ENCODE measurements at places on chromosomes 12 and 14. TPM values are rescaled to one million over a fixed set of nuclear protein-coding genes. Genes with fewer than 3 reads are reported as not detected.

GRCh38 chr14:24068711-24069410, 2.5 kb upstream of the CPNE6 start:
- H3K4me3 ChIP-seq, result no peak overlapping the region
- H3K27me3 ChIP-seq, result peaks cover 66% of the 10 kb centered on the region
- H3K27ac ChIP-seq, result no peak overlapping the region
- no peak for DNase-seq

PLEKHG7 gene
- total RNA-seq, result under 0.01 TPM

DNA sequence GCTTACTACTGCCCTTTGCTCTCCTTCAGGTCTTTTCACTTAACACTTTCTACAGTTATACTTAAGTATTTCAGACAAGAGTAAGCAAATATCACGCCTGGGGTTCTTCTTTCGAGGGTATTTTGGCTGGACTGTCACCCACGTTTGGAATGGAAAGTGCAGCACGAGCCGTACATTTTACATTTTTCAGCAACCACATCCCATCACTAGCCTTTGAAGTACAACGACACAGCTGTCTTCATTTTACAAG, 349 bp upstream of the FAM177A1 start:
- H3K36me3 ChIP-seq, result peaks cover 3% of the 10 kb centered on the region
- no peak for DNase-seq
- peak overlapping the region; percentile 95 for H3K27ac ChIP-seq
- H3K27me3 ChIP-seq, result no peaks in the 10 kb centered on the region

CLEC1A gene
- not detected for total RNA-seq

GRCh38 chr12:116427200-116427930, 131.8 kb upstream of the MAP1LC3B2 start:
- H3K27me3 ChIP-seq, result no peaks in the 10 kb centered on the region
- H3K36me3 ChIP-seq, result no peaks in the 10 kb centered on the region

- peaks cover 17% of the 10 kb centered on the region for H3K27me3 ChIP-seq
- H3K36me3 ChIP-seq, result no peaks in the 10 kb centered on the region
- peaks cover 2% of the 10 kb centered on the region for H3K4me1 ChIP-seq
- H3K27ac ChIP-seq, result no peak overlapping the region
Measured at GRCh38 chr14:99388286-99388685, 92.4 kb downstream of the SETD3 start.

DNA sequence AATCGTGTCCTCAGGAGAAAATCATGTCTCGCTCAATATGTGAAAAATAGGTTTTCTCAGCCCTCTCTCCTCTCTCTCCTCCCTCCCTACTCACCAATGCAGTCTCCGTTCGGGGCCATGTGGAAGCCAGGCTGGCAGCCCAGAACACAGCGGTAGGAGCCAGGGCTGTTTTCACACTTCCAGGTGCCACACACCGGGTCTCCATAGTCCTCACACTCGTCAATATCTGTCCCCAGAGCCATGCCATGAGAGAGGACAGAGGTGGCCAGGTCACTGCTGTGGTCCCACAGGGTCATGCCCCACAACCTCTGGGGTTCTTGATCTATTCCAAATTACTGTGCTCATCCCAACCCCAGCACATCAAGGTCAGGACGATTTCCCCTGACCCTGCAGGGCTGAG, 13.5 kb downstream of the ISCA2 start:
- H3K4me1 ChIP-seq, result peaks cover 10% of the 10 kb centered on the region

GRCh38 chr12:8692573-8692972, 5.2 kb upstream of the RIMKLB start:
- no peaks in the 10 kb centered on the region for H3K27me3 ChIP-seq
- H3K4me1 ChIP-seq, result no peaks in the 10 kb centered on the region
- H3K27ac ChIP-seq, result no peak overlapping the region

FGF23 gene
- total RNA-seq, result not detected

- no peak overlapping the region for H3K27ac ChIP-seq
- no peak overlapping the region for H3K4me3 ChIP-seq
- no peaks in the 10 kb centered on the region for H3K27me3 ChIP-seq
Measured at GRCh38 chr12:110869026-110869425, 22.2 kb downstream of the CCDC63 start.

DNA sequence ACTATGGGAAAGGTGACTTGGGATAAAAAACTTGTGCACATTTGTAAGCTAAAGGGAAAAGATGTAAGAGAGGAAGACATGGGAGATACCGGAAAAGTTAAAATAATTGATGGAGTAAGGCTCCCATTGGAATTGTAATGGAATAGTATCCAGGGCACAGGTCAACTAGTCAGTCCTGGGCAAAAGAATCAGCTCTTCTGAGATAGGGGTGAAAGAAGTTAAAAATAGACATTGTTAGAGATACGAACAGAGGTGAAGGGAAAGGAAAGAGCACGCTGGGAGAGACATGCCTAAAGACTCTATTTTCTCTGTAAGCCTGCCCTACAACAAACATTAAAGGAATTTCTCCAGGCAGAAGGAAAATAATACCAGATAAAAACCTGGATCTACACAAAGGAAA, 101.6 kb downstream of the SLC41A2 start:
- no peak for DNase-seq
- H3K27ac ChIP-seq, result no peak overlapping the region
- H3K36me3 ChIP-seq, result no peaks in the 10 kb centered on the region
- H3K4me1 ChIP-seq, result peaks cover 2% of the 10 kb centered on the region

- no peak overlapping the region for H3K4me3 ChIP-seq
- no peaks in the 10 kb centered on the region for H3K36me3 ChIP-seq
- H3K27me3 ChIP-seq, result no peaks in the 10 kb centered on the region
- no peak overlapping the region for H3K27ac ChIP-seq
- no peak for DNase-seq
- peaks cover 15% of the 10 kb centered on the region for H3K4me1 ChIP-seq
Measured at GRCh38 chr14:49957089-49957852, 64.4 kb downstream of the ARF6 start.

GRCh38 chr12:12185414-12185813, 81.4 kb downstream of the LRP6 start:
- no peak overlapping the region for H3K27ac ChIP-seq
- peaks cover 8% of the 10 kb centered on the region for H3K36me3 ChIP-seq
- H3K4me3 ChIP-seq, result no peak overlapping the region
- H3K4me1 ChIP-seq, result peaks cover 9% of the 10 kb centered on the region
- H3K27me3 ChIP-seq, result no peaks in the 10 kb centered on the region
- peak; percentile 20 for DNase-seq

DNA sequence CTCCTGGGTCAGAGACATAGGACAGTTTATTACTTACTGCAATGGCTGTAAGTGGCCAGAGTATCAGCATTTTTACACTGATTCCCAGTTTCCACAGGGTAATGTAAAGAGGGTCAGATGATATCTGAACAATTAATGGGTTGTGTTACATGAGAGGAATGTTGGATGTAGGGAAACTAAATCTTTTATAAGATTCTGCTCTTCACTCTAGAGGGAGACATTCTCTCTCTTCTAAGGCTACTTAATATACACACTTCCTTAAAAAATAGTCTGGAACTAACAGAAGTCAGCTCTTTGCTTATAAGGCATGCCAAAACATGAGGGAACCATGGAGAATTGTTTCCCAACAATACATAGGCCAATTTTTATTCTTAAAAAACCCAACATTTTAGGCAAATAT, 389.8 kb downstream of the ETNK1 start:
- no peaks in the 10 kb centered on the region for H3K36me3 ChIP-seq
- DNase-seq, result no peak

- peaks cover 12% of the 10 kb centered on the region for H3K4me1 ChIP-seq
- H3K4me3 ChIP-seq, result no peak overlapping the region
- H3K27ac ChIP-seq, result no peak overlapping the region
- DNase-seq, result peak; percentile 12
- H3K36me3 ChIP-seq, result peaks cover 2% of the 10 kb centered on the region
- H3K27me3 ChIP-seq, result no peaks in the 10 kb centered on the region
Measured at GRCh38 chr12:12511021-12511783, 51.5 kb downstream of the DUSP16 start.

DNA sequence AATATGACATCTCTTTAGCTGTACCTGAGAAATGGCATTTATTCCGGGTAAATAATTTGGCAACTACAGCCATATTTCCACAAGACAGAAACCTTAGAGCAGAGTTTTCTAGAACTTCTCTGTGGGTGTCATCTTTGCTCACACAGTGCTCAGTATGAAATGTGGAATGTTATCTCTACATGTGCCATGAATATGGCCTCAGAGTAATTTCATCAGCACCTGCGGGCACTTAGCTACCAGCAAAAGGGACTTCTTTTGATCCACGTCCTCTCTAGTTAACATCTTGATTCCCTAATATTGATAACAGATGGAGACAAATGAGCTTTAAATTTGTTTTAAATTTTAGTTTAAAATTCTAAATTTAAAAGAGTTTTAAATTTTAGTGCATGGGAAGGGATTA, 2.9 kb upstream of the ATG14 start:
- H3K4me3 ChIP-seq, result no peak overlapping the region
- no peaks in the 10 kb centered on the region for H3K36me3 ChIP-seq
- DNase-seq, result no peak
- H3K27me3 ChIP-seq, result peaks cover 1% of the 10 kb centered on the region
- peaks cover 2% of the 10 kb centered on the region for H3K4me1 ChIP-seq

TMTC1 gene
- 31.9 TPM for total RNA-seq

GEMIN2 gene
- 10.6 TPM for total RNA-seq

KCNA1 gene
- not detected for total RNA-seq

DNA sequence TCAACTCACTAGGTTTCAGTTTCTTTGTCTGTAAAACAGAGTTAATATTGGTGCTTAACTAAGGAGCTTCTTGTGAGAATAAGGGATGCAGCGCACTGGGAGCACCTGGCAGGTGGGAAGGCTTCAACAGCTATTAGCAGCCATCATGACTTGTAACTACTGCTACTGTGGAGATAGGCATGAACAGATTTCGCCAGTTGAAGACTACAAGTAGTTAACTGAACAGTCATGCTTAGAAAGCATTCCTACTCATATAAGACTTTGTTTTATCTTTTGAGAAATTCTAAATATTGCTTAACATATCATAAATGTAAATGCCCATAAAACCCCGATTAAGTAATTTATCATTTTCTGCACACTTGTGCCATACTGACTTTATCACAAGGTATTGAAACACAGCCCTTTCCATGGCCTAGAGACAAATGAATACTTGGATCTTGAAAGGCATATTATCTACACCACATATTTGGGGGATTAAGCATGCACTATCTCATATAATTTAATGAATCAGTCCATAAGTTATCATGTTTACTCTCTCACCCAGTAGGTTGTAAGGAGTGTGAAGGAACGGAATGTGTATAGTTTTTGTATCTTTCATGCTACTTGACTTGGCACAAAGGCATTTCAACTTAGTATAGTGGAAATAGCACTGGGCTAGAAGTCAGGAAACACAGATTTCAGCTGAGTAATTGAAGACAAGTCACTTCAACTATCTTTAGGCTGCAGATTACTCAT, 16.1 kb downstream of the NTN4 start:
- H3K4me3 ChIP-seq, result no peak overlapping the region
- H3K27me3 ChIP-seq, result no peaks in the 10 kb centered on the region
- peaks cover 10% of the 10 kb centered on the region for H3K36me3 ChIP-seq
- H3K27ac ChIP-seq, result no peak overlapping the region
- peaks cover 5% of the 10 kb centered on the region for H3K4me1 ChIP-seq
- DNase-seq, result peak; percentile 79

DNA sequence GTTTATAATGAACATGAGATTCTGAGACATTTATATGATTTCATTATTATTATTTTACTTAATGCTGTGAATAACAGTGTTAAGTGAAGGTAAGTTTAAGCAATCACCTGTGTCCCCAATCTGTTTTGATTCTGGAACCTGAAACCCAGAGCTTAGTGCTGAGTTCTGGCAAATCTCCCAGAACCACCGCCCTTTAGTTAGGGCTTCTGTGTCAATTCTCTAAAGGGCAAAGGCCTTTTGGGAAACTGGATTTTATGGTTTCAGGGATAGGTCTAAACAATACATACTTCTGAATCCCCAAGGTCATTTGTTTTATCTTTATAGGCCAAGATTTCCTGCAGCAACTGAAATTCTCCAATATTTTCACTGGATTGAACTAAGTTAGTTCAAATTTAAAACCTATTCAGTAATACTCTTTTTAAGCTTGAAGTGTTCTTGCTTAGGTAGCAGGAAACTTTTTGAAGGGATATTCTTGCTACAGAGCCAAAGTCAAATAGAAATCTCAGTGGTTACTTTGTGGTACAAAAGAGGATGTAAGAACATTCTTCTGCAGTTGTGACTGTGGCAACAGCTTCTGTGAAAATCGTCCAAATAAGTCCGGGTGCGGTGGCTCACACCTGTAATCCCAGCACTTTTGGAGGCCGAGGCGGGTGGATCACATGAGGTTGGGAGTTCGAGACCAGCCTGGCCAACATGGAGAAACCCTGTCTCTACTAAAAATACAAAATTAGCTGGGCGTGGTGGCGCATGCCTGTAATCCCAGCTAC, 10.0 kb upstream of the PKP2 start:
- H3K4me3 ChIP-seq, result no peak overlapping the region
- H3K27ac ChIP-seq, result no peak overlapping the region
- DNase-seq, result no peak

GRCh38 chr12:129589503-129589902, 314.3 kb downstream of the TMEM132D start:
- H3K36me3 ChIP-seq, result no peaks in the 10 kb centered on the region
- no peaks in the 10 kb centered on the region for H3K4me1 ChIP-seq
- DNase-seq, result no peak
- no peak overlapping the region for H3K4me3 ChIP-seq
- H3K27ac ChIP-seq, result no peak overlapping the region

A2M gene
- 0.56 TPM for total RNA-seq

DNA sequence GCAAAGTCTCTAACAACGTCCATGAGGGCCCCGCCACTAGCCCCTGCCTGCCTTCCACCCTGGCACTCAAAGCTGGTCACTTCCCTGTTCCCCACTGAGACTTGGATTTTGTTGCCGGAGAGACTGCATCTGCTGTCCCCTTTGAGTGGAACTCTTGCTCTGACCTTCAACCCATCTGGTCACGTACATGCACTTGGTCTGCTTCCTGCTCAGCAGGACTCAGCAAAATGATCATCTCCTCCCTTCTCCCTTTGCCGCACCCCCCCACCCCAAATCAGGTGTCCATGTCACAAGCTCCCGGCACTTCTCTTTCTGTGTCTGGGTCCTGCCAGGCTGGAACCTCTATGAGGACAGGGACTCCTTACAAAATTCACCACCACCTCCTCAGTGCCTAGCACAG, 180.9 kb downstream of the CHST11 start:
- no peak for DNase-seq
- no peaks in the 10 kb centered on the region for H3K36me3 ChIP-seq
- no peaks in the 10 kb centered on the region for H3K4me1 ChIP-seq
- H3K4me3 ChIP-seq, result no peak overlapping the region
- H3K27me3 ChIP-seq, result peaks cover 12% of the 10 kb centered on the region

- H3K27me3 ChIP-seq, result no peaks in the 10 kb centered on the region
- no peak overlapping the region for H3K4me3 ChIP-seq
- DNase-seq, result peak; percentile 90
- H3K36me3 ChIP-seq, result no peaks in the 10 kb centered on the region
Measured at GRCh38 chr12:1457901-1458300, 136.5 kb downstream of the FBXL14 start.

METTL1 gene
- total RNA-seq, result 10.8 TPM

DNA sequence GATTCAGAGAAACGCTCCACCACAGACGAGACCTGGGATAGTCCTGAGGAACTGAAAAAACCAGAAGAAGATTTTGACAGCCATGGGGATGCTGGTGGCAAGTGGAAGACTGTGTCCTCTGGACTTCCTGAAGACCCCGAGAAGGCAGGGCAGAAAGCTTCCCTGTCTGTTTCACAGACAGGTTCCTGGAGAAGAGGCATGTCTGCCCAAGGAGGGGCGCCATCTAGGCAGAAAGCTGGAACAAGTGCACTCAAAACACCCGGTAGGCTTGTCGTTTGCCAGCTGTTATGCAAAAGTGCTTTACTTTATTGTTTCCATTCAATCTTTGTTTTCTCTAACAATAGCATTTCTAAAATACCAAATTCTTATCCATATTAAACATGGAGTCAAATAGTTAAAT, 287.3 kb downstream of the NAV3 start:
- H3K27me3 ChIP-seq, result no peaks in the 10 kb centered on the region
- H3K27ac ChIP-seq, result no peak overlapping the region
- H3K4me1 ChIP-seq, result no peaks in the 10 kb centered on the region
- no peak overlapping the region for H3K4me3 ChIP-seq
- no peak for DNase-seq
- peaks cover 9% of the 10 kb centered on the region for H3K36me3 ChIP-seq

ESPL1 gene
- total RNA-seq, result 5.6 TPM

Data from IMR-90 (cell line).